H9 (cell line): ENCODE measurements at places on chromosomes 13 and 19.

DNA sequence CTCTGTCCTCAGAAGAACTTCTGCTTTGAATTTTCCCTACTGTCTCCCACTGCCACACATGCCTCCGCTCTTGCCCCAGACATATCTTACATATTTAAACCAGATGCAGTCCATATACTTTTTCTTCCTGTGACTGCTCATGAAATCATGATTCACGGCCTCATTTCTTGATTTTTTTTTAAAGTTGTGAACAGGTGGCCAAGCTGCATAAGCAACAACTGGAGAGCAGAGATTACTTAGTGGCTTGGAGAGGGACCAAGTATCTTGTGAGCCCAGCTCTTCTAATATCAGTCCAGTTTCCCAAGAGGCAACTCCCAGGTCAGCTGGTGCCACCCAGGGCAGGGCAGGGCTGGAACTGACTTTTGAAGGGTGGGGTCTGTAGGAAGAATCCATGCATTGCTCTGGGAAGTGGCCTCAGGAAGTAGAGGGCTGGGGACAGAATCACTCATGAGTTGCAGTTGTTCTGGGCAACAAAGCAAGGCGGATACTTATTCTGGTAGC lies 152.4 kb downstream of the LMO7 start:
- DNase-seq, result no peak

GRCh38 chr13:95438297-95438696 lies 114.2 kb upstream of the CLDN10 start:
- no peak for DNase-seq

- DNase-seq, result no peak
These were observed 12.6 kb downstream of the METTL21C start for GRCh38 chr13:102682211-102682610.

DNA sequence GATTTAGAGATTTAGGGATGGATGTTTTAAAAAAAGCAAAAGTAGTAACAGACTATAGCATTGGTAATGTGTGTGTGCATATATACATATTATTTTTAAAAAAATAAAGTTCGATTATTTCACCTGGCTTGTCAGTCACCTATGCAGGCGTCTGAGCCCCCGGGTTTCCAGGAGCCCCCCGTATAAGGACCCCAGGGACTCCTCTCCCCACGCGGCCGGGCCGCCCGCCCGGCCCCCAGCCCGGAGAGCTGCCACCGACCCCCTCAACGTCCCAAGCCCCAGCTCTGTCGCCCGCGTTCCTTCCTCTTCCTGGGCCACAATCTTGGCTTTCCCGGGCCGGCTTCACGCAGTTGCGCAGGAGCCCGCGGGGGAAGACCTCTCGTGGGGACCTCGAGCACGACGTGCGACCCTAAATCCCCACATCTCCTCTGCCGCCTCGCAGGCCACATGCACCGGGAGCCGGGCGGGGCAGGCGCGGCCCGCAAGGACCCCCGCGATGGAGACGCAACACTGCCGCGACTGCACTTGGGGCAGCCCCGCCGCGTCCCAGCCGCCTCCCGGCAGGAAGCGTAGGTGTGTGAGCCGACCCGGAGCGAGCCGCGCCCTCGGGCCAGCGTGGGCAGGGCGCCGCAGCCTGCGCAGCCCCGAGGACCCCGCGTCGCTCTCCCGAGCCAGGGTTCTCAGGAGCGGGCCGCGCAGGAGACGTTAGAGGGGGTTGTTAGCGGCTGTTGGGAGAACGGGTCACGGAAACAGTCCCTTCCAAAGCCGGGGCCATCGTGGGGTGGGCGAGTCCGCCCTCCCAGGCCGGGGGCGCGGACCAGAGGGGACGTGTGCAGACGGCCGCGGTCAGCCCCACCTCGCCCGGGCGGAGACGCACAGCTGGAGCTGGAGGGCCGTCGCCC lies 840 bp upstream of the CCNA1 start:
- no peak for DNase-seq

DNA sequence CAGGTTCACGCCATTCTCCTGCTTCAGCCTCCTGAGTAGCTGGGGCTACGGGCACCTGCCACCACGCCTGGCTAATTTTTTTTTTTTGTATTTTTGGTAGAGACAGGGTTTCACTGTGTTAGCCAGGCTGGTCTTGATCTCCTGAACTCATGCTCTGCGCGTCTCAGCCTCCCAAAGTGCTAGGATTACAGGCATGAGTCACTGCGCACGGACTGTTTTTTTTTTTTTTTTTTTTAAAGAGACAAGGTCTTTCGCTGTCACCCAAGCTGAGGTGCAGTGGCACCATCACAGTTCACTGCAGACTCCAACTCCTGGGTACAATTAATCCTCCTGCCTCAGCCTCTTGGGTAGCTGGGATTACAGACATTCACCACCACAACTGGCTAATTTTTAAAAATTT lies 8.2 kb upstream of the ADAMTS10 start:
- DNase-seq, result no peak

- peak; percentile 89 for DNase-seq
These were observed 25.2 kb upstream of the ZNF845 start for GRCh38 chr19:53308339-53308811.
